Activated CD8-positive, alpha-beta memory T cell treated with anti-CD3 and anti-CD28 coated beads for 4 hours (primary cell): ENCODE measurements at places on chromosomes 3 and 15.

- peak; percentile 74 for DNase-seq
Measured at GRCh38 chr3:39267631-39268548, 11.9 kb downstream of the CX3CR1 start.

GRCh38 chr3:30675006-30675405 lies 68.6 kb downstream of the TGFBR2 start:
- no peak for DNase-seq

GRCh38 chr15:62611002-62611401 lies 431.5 kb upstream of the TPM1 start:
- no peak for DNase-seq

DNA sequence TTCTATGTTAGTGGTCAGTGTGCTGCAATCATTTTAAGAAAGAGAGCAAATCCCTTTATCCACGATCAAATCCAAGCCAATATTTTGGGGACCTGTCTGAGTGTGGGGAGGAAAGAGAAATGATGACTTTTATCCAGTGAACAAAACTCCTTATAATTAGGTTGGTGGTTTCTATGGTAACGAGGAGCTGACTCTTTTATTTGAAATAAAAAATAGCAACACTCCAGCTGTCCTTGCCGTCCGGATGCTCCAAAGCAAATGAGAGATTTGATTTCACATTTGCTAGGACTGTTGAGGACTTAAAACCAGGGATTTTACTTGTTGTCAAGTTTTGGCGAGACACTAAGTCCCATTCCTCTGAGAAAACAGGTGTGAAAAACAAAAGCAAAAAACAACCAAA lies 154.0 kb upstream of the PRICKLE2 start:
- DNase-seq, result no peak

DNA sequence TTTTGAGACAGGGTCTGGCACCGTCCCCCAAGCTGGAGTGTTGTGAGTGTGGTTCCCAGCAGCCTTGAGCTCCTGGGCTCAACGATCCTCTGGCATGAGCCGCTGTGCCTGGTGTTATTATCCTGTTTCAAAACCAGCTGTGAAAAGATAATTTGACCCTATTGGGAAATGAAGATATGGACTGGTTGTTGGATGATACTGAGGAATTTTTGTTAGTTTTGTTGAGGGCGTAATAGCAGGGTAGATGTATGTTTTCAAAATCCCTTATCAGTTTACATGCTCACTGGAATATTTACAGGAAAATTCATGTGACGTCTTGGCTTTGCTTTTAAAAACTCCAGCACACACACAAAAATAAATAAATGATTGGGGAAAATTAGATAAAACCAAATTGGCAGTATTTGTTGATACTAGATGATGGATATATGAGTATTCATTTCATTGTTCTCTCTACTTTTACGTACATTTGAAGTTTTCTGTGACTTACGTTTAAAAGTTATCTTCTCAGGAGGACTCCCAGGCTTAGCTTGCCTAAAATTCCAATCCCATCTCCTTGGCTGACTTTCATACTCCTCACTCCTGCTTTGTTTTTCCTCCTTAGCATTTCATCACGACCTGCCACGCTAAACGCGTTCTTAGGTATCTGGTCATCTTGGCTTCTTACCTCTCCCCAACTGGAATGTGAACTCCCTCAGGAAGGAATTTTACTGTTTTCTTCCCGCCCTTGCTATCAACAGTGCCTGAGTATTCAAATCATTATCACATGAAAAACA lies 56.8 kb upstream of the TFRC start:
- DNase-seq, result no peak

GRCh38 chr3:14170531-14171159 lies 7.8 kb downstream of the XPC start:
- DNase-seq, result no peak

DNA sequence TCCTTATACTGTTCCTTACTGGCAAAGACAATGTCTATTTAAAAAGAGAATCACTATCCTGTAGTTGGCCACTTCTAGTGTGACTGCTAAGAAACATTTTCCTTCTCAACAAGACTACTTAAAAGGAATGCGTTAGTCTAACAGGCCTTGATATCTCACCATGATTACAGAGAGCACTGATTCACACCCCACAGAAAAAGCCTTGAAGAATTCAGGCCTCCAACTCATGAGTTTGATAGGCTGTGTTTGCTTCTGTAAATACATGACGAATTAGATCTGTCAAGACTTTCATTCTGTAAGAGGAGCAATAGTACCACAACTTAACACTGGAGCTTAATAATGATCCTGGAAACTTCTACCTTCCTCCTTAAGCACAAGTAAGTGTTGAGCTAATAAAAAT lies 432.8 kb upstream of the NR2F2 start:
- no peak for DNase-seq

DNA sequence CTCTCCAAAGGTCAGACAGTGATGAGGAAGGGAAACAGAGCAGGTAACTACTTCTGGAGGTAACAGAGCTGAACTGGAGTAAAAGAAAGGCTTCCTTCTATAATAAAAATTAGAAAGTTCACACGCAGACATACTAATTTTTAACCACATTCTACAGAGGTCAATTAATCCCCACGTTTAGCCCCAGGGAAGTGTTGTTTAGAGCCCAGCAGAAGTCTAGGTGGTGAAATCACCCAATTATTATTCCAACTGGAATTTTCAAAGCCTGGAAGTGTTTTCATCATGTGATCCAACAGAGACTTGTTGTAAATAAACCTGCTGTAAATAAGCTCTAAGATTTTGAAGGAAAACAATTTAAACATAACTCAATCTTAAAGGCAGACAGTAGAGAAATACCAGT lies 6.8 kb downstream of the ALDH1A2 start:
- no peak for DNase-seq

DNA sequence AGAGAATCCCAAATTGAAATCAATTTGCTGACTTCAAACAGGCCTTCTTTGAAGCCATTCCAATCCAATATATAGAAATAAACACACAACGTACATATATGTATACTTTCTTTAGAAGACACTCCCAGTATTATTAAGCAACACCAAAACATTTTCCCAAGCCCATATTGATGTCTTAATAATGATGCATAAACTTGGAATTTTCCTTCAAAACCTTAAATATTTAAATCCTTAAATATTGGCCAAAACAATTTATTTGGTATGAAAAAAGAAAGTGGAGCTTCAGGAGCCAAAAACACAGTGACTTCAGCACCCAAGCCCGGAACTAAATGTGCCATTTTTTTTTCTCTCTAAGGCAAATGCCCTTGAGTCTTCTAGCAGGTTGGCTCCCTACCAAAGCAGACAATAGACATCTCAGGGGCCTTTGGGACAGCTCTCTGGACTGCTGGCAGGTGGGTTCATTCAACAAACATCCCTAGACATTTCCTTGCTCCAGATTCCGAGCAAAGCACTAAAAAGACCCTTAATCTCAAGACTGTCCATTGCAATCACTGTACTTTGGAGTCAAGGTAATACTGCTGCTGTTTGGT lies 384.7 kb downstream of the NTRK3 start:
- no peak for DNase-seq

- DNase-seq, result no peak
Measured at GRCh38 chr3:136456196-136456595, 206.1 kb downstream of the PCCB start.

- DNase-seq, result no peak
Measured at GRCh38 chr15:70095408-70096214, 2.1 kb downstream of the TLE3 start.
